ENCODE measurements at places on chromosomes 6 and 20.

DNA sequence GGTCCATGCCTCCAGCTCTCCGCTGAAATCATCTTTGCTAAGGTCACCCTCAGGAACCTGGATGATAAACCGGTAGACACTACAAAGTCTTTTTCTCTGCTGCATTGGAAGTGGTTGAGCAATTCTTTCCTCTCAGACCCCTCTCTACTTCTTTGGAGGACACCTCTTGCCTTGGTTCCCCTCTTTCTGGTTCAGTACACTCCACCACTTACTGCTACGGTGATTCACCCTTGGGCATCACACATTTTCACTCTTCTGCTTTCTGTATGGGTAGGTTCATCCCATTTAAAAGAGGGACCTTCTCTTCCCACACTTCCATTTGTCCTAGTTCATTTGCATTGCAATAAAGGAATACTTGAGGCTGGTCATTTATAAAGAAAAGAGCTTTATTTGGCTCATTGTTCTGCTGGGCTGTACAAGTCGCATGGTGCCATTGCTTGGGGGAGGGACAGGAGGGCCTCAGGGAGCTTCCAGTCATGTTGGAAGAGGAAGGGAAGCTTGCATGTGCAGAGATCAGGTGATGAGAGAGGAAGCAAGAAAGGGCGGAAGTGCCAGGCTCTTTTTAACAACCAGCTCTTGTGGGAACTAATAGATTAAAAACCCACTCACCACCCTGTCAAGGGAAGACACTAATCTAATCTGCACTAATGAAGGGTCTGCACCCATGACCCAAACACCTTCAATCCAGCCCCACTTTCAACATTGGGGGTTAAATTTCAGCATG, 149.7 kb upstream of the TMEM170B start:
- no peak for DNase-seq

DNA sequence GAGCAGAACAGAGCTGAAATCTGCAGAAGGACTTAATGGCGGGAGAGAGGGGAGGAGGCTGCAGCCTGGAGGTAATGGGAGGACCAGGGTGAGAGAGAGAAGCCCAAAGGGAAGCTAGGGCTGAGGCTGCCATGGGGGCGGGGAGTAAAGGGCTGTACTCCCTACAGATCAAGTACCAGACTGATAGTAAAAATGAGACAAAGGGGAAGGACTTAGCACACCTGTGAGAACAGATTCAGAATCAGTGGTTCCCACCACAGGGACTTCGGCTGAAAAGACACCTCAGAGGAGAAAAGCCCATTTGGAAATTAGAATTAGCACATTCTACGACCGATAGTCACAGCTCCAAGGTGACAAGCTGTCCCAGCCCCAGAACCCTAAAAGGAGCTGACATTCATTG, 6.4 kb upstream of the TBXT start:
- no peak for DNase-seq

- peak; percentile 64 for DNase-seq
Measured at GRCh38 chr20:53833333-53834061, 236.9 kb downstream of the BCAS1 start.

- DNase-seq: no peak
Measured at GRCh38 chr6:65776332-65776731, 69.3 kb upstream of the EYS start.

- no peak for DNase-seq
Measured at GRCh38 chr6:14513496-14514393, 396.2 kb downstream of the CD83 start.

GRCh38 chr6:31163922-31164321, 5.5 kb downstream of the TCF19 start:
- DNase-seq: no peak

DNA sequence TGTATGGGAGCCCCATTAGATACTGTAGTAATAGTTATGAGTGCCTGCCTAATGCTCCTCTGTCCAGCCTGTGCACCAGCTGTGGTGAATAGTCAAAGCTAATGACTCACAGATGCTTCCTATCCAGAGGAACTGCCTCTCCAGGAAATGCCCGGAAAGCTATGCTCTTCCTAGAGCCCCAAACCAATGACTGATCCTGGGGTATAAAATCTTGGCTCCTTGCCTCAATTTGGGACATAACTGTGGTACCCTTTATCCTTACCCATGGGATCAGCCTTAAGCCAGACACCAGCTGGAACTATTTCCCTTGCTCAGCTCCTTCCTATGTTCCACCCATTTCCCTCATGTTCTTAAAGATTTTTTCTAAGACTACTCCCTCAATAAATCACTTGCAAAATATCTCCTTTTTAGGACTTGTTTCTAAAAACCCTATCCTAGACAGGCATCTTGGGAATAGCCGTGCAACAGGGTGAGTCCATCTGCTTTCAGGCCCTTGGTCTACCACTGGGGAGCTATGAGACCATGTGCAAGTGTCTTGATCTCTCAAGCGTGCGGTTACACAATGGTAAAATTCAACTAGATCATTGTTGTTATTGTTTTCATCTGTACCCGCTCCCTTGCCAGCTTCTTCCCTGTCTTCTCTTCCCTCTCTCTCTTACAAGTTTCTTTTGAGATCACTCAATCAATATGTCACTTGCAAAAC, 283.7 kb downstream of the BTBD3 start:
- no peak for DNase-seq

DNA sequence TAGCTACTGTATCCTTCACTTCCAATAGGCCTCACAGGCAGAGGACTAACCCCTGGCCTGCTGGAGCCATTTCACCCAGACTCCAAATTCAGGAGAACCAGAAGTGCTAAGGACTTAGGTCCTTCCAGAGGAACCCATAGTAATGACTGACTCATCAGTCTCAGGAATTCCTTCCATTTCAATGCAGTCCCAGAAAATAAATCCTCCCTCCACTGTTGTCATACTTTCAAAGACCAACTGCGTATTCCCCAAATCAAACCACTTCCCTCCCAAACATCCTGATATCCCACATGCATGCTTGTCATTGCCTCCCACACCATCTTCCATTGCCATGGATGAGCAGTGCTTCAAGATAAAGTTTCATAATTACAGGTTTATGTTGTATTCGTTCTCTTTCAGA, 31.8 kb upstream of the NT5E start:
- no peak for DNase-seq

DNA sequence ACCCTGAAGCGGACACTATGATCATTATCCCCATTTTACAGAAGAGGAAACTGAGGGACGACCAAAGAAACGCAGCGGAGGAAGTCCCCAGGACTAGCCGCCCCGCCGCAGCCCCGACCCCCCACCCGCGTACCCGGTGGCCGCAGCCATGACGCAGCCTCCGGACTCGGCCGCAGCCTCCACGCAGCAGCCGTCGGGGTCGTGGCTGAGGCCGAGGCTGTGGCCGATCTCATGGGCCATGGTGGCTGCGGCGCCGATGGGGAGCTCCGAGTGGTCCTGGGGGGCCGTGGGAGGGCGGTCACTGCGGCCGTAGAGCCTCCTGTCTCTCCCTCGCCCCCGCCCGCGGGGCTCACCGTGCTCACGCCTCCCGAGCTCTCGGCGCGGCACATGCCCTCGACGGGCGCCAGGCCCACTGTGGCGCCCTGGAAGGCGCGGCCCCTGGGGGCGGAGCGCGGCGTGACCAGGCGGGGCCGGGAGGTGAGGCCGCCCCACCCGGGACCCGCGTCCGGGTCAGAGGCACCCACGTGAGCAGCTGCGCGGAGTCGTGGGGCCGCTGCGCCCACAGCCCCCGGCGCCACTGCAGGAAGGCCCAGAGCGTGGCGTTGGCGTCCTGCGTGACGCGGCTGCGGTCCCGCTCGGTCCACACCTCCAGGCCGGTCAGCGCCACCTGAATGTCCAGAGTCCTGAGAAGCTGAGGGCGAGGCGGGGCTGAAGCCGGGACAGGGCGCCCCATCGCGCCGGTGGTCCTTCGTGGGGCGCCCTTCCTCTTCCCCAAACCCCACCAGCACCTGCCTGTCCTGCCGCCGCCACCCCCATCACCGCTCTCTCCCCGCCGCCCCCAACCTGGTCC, 8.4 kb downstream of the ADAM33 start:
- no peak for DNase-seq

- no peak for DNase-seq
Measured at GRCh38 chr20:23207826-23208540, 121.9 kb upstream of the CD93 start.

DNA sequence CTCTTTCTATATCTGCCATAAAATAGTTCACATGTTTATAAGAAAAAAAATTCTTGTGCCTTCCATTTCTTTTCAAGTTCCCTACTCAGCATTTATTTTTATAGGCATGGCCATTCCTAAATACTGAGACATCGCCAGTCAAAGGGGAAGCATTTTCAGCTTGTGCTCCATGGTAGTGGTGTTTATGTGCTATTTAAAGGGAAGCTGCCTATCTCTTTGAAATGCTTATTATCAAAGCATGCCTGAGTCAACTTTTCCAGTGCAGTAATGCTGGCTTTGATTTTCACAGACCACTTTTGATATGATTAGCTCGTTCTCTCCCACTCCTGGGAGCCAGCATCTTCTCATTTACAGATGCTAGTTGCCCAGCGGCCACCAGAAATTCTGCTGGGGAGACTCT, 124.1 kb upstream of the RIN2 start:
- DNase-seq: no peak

DNA sequence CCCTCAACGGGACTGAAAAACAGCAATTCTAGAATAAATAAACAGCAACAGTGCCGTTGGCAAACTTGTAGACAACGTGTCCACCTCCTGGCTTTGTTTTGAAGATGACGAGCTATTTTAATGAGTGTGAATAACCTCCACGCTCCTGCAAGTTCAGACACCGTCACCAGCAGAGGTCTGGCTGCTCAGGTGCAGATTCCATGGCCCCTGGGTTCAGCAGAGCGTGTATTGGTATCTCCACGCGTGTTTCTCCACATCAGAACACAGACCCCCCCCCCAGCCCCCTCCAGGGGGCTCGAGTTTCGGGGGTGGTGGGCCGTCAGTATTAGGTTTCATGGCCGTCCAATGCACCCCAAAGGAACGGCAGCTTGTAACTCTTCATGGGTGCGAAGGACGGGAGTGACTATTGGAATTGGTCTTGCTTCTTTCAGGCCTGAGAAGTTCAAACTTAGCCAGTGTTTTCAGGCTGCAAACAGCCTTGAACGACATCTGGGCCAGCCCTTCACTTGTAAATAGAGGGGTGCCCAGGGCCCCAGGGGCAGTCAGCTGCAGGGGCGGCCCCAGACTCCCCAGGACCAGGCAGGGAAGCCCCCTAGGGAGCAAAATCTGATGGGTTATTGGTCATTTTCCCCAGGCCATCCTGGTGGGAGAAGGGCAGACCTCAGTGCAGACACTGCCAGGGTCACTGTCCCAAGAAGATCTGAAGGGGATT, 308.6 kb downstream of the TAF4 start:
- no peak for DNase-seq

DNA sequence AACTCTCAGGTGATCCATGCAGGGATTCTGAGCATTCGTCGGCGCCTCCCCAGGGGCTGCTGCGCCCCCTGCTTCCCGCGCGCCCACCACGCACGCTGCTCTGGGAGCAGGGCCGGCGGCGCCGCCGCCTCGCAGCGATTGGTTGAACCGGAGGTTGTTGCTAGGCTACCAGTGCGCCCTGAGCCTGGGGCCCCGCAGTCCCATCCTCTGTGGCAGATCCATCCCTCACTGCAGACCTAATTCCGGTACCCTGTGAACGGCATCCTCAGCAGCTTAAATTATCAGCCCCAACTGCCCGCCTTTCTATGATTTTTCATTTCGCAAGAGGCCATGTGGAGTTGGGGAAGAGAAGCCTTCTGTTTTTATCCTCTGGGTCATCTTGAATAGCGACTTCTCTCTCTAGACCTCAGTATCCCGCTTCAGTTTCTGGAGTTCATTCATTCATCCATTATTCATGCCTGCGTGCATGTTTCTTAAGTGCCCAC, 15.4 kb downstream of the PNPLA1 start:
- DNase-seq: no peak

DNA sequence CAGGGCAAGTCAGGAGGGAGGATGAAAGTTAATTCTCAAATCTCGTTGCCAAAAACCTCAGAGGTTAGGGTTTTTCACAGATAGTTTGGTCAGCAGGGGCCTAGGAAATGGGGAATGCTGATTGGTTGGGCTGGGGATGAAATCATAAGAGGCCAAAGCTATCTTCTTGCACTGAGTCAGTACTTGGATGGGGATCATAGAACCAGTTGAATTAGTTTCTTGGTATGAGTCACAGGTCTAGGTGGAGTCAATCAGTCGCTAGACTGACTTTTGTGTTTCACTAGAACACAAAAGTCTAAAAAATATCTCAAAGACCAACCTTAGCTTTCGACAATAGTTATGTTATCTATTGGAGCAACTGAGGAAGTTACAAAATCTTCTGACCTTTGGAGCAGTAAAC, 368.5 kb downstream of the TBC1D32 start:
- no peak for DNase-seq

DNA sequence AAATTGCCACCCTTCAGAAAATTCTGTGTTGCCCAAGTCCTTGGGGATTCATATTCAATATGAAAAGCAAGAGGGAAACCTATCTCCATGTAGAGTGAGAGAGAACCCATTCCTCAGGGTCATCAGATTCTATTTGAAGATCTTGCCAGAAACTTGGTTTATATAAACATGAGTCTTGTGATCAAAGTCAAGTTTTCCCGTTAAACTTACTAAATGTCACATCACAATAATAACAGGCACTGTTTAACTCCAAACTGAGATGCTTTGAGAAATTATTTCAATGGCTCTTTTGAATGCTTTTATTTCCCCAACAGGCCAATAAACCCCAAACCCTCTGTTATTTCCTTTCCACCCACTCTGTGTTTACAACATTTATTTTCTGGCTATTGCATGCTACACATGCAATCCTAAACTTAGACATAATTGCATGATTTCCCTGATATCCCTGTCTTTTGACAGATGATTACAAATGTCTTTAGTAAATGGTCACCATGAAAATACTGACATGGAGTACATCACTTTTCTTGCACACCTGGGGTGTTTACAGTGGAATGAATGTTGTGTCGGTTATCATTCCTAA, 31.1 kb upstream of the SSTR4 start:
- no peak for DNase-seq

- peak; percentile 35 for DNase-seq
Measured at GRCh38 chr6:57267586-57268293, 45.6 kb upstream of the RAB23 start.

GRCh38 chr6:168641446-168641845, 200.5 kb downstream of the SMOC2 start:
- no peak for DNase-seq

DNA sequence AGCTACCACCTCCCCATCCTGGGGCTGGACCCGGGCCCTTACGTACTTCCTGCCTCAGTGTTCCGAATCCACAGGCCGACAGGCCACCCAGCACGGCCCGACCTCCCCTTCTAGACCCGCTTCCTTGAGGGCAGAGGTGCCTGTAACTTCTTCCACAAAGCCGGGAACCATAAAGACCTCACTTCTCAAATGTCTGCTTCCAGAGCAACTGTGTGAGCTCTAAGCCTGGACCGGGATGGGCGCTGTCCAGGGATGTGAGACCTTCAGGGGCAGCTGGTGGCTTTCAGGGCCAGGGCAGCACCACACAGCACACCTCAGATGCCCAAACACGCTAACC, 9.3 kb downstream of the SLC2A4RG start:
- DNase-seq: no peak

All from HL-60 (cell line).